NCI-H1417 (cell line): ENCODE measurements at places on chromosomes 13 and 19.
A peak's percentile ranks its signal among the peaks of the same experiment; 100 is the strongest.

- peak; percentile 87 for DNase-seq
These were observed 51.0 kb downstream of the LYL1 start for GRCh38 chr19:13051557-13052165.

GRCh38 chr13:47846886-47847285 lies 154.2 kb downstream of the SUCLA2 start:
- no peak for DNase-seq

GRCh38 chr19:16295057-16295456 lies 29.6 kb upstream of the KLF2 start:
- DNase-seq: no peak

DNA sequence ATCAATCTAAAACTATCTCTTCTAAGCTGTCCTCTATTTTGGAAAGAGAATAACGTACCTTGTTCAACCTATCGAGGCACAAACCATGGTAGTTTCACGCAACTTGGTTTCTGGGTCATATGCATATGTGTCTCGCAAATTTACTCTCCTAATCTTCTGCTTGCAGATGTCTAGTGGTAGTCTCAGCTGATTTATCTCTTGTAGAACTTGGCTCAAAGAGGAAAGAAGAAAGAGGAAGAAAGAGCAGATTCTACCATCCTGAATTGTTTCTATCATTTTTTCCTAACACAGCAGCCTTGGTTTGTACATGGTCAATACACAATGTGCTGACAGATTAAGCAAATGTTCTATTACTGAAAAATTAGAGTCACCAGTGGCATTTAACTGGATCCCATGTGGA lies 282.3 kb downstream of the SPRY2 start:
- no peak for DNase-seq

GRCh38 chr13:97058391-97058790 lies 64.1 kb upstream of the OXGR1 start:
- no peak for DNase-seq
